OCI-M1 (cell line): ENCODE measurements at places on chromosomes 3 and 15.

DNA sequence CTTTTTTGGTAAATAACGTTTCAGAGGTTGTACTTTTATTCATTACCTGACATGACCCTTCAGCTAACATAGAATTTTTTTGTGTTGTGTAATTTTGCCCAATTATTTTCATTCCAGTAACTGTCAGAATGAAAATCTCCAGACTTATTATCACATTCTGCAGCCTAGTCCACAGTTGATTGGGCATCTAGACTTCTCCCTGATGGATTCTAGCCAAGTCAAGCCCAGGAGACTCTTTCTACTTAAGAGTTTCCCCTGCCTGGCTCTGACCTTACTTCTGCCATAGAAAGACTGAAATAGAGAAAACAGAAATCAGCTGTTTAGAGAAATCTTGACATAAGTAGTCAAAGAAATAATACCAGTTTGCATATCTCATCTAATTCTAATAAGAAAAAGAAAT lies 82.9 kb upstream of the CDAN1 start:
- DNase-seq, result peak; percentile 28

- DNase-seq, result peak; percentile 4
These were observed 169.5 kb downstream of the PLD1 start for GRCh38 chr3:171640520-171641412.

GRCh38 chr3:172323894-172324610 lies 124.2 kb downstream of the GHSR start:
- no peak for DNase-seq

DNA sequence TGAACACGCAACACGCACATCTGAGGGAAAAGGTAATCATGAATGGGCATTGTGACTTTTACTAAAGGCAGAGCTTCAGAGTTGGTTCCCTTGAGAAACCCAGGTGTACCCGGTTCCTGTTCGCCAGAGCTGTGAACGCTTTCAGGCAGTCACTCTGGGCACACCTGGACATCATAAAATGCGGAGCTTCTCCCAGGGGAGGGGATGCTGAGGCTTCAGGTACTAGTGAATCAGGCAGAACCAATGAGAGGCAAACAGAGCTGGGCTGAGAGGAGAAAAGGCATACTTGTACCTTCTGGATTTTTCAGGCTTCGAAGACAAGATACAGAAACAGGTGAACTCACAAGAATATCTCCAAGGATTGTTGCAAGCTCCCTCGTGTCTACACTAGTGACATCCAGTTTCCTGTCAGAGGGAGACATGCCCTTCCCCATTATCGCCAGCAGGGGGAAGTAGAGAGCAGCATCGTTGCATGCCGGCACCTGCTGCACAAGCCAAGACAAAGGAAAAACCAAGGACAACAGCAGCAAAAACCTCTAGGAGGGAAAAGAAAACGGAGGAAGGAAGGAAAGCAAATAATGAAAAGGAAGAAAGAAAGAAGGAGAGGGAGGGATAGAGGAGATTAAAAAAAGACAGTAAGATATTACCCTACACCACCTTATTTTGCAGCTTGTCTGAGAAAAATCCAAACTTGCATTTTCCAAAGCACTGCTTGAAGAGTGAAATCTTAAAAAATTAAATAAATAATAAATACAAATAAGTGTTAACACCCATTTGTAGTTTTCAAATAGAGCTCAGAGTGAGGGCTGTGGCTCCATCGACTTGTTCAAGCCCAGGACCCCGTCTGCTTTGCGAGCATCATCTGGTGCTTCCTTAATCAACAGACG lies 2.0 kb downstream of the AHSG start:
- peak; percentile 72 for DNase-seq
